ENCODE measurements at places on chromosomes 7 and 10. TPM values are rescaled to one million over a fixed set of nuclear protein-coding genes. Genes with fewer than 3 reads are reported as not detected.

The TLL2 gene
- polyA plus RNA-seq, result not detected

The SLC18A2 gene
- polyA plus RNA-seq, result not detected

The CPXM2 gene
- 0.82 TPM for polyA plus RNA-seq

The BHLHA15 gene
- polyA plus RNA-seq, result not detected

The ZNRF2 gene
- 8.2 TPM for polyA plus RNA-seq
